Stimulated activated CD4-positive, alpha-beta T cell treated with anti-CD3 and anti-CD28 coated beads, Interleukin-4, amount 100 ng/mL, for 24 hours (primary cell): ENCODE measurements at places on chromosomes 11 and 22.

GRCh38 chr11:67404515-67405195 is 772 bp downstream of the TBC1D10C start:
- DNase-seq, result peak; percentile 55

GRCh38 chr11:20368438-20368837 is 4.9 kb downstream of the HTATIP2 start:
- no peak for DNase-seq

DNA sequence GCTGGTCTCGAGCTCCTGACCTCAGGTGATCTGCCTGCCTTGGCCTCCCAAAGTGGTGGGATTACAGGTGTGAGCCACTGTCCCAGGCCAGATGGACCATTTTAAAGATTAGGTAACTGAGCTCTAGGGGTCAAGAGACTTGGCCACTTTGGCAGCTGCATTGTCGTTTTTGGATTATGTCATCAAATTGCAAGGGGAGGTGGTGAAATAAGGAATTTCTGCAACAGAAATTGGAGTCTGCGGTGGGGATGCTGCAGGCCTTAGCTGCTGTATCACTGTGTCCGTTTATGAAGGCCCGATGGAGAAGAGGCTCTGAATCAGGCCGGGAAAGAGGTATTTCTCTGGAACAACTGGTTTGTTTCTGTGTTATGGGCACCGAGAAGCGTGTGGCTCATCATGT is 34.6 kb downstream of the PTPRJ start:
- no peak for DNase-seq

GRCh38 chr11:27195837-27196202 is 155.2 kb downstream of the BBOX1 start:
- DNase-seq, result no peak

DNA sequence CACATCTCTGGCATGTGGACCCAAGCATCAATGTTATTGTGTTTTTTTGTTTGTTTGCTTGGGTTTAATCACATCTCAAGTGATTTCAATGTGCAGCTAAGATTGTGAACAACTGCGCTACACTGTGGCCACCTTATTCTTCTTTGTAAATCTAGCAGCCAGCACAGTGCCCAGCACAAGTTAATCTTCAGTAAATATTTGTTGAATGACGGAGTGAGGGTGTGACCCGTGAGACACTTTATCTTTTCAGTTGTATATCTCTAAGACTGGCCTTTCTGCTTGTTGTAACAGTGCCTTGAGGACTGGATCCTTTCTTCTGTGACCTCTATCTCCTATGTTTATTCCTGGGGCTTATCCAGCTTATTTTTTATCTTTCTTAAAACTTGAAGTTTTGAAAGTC is 21.4 kb upstream of the AMOTL1 start:
- no peak for DNase-seq

- no peak for DNase-seq
Measured at GRCh38 chr11:95671768-95672167, 117.8 kb downstream of the FAM76B start.

DNA sequence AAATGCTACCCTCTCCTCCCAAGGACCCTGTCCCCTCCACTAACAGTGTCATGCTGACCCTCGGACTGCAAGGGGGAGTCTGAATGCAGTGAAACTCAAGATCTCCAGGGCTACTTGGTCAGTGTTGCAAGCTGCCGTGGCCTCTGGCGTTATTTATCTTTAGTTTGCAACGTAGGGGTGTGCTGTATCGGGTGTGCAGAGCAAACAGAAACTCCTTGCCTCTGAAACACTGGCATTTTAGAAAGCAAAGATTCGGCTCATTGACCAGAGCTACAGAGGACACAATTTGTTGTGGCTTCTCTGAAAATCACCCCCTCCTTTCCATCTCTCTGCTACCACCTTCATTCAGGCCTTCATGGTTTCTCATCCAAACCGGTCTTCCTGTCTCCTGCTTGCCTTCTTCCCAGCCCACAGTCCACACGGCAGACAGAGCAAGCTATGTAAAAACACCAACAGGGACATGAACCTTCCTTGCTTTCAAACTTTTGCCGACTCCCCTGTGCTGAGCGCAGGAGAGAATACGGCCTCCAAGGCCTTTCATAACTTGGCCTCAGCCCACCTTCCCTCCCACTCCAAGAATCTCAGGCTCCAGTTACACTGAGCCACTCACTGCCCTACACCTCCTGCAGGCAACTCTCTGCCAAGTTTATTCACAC is 14.9 kb downstream of the FZD4 start:
- DNase-seq, result no peak

DNA sequence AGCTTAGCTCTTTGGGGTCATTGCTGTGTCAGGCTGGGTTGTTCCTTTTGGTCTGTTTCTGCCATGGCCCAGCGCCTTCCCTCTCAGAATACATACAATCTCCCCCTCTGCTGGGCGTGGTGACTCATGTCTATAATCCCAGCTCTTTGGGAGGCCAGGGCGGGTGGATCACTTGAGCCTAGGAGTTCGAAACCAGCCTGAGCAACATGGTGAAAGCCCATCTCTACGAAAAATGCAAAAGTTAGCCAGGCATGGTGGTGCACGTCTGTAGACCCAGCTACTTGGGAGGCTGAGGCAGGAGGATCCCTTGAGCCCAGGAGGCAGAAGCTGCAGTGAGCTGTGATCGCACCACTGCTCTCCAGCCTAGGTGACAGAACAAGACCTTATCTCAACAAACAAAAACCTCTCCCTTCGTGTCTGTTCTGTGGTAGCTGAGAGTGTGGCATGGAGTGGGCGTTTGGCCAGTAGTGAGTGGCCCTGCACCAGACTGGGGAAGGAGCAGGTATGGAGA is 46.7 kb upstream of the RAB1B start:
- DNase-seq, result no peak

- DNase-seq, result no peak
Measured at GRCh38 chr11:126366064-126366822, 10.8 kb downstream of the ST3GAL4 start.

GRCh38 chr11:10623797-10624761 is 55.6 kb upstream of the LYVE1 start:
- DNase-seq, result no peak

DNA sequence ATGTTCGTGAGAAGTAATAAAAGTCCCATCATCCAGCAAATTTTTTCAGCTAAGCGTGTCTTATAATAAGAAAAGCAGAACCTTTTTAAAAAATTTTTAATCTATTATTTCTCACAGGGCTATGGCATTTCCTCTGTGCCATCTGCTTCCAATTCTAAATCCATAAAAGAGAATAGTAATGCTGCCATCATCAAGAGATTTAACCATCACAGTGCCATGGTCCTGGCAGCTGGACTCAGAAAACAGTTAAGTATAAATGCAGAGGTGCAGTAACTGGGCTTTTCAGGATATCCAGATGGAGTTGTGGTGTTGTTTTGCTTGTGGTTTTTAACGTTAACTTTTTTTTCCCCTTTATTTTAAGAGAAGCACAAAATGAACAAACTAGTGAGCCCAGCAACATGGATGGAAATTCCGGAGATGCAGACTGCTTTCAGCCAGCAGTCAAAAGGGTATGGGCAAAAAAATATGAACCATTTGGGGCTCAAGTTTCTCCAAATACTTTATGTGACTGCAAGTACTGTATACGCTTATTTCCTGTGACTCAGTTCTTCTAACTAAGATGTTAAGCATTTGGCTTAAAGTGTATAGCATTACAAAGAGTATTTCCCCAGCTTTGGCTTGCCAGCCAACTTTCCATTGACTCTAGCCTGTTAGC is 25.2 kb downstream of the GTF2H1 start:
- no peak for DNase-seq

GRCh38 chr11:133576351-133576750 is 44.0 kb upstream of the OPCML start:
- no peak for DNase-seq

DNA sequence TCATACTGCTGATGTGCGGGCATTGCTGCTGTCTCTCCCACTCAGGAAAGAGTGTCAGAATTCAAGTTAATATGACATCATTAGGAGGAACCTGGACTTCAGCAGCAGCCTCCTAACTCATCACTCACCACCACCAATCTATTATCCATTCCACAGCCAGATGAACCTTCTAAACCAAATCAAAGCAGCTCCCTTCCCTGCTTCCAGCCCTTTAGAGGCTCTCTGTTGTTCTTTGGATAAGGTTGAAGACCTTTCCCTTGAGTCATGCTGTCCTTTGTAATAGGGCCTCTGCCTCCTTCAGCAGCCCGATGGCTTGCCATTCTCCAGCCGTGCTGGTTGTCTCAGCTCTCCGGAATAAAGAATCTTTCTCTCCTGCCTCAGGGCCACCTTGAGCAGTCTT is 301.3 kb downstream of the DDX10 start:
- DNase-seq, result no peak

GRCh38 chr11:127063241-127063640 is 62.7 kb upstream of the KIRREL3 start:
- no peak for DNase-seq

DNA sequence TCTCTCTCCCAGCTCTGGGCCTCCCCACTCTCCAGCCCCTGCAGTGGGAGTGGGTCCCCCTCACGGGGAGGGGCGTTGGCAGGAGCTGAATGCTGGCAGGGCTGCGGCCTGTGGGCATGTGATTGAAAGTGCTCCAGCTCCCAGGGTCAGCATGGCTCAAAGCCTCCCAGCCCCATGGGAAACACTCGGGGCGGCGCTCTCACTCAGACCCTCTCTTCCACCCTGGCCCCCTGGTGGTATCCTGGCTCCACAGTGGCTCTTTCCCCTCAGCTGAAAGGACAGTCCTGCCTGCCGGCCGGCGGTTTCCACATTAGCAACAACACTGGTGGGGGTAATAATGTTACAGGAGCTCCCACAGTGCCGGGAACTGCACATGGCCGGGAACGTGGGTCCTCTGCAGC is 35.5 kb downstream of the POLR3H start:
- DNase-seq, result no peak

GRCh38 chr11:11842421-11843008 is 743 bp downstream of the USP47 start:
- peak; percentile 72 for DNase-seq

DNA sequence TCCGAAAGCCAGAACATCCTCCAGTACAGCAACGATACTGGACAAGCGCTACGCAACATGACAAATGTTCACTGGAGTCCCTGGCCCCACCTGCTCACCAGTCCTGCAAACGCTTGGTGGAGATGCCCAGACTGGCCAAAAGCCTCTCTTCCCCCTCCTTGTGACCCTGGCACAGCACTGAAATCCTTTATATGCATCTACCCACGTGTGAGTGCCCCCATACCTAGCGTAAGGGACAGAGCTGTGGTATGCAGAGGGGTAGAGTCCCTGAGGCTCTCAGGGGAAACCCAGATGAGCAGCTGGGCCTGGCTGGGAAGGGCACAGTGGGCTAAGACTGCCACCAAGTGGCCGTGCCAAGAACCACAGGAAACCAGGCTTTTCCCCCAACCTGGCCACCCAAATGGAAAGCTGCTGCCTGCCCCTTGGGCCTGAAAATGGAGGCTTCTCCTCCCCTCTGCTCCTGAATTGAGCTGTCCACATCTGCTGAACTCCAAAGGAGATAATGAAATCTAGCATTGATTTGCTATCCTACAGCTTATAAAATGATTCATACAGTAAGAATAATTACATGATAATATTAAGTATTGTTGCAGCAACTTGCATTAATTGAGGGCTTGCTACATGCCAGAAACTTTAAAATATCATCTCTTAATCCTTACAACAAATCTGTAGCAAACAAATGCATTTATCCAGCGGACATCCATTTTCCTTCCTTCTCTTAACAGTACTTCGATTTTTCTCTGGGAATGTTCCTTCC is 24.8 kb upstream of the TTC12 start:
- peak; percentile 66 for DNase-seq

DNA sequence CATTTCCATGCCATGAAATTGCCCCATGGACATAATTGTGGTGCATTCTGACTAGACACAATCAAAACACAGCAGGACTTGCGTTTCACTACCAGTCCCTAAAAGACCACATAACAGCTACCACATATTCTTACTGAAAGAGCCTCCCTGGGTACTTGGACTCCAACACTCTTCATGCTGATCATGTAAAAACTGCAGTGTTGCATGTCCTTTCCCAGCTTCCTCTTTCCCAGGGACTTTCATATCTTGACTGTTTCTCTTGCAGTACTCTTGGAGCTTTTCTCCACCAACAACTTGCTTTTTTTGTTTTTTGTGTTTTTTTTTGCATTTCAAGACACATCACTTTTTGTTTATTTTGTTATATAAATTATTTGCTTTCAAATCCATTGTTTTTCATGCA is 22.9 kb downstream of the MS4A6E start:
- DNase-seq, result no peak
